Left cardiac atrium (tissue), 4 donors: ENCODE measurements at places on chromosomes 3 and 15.

- DNase-seq = no peak
These were observed 25.6 kb downstream of the KCNH8 start for GRCh38 chr3:19173945-19174344.

DNA sequence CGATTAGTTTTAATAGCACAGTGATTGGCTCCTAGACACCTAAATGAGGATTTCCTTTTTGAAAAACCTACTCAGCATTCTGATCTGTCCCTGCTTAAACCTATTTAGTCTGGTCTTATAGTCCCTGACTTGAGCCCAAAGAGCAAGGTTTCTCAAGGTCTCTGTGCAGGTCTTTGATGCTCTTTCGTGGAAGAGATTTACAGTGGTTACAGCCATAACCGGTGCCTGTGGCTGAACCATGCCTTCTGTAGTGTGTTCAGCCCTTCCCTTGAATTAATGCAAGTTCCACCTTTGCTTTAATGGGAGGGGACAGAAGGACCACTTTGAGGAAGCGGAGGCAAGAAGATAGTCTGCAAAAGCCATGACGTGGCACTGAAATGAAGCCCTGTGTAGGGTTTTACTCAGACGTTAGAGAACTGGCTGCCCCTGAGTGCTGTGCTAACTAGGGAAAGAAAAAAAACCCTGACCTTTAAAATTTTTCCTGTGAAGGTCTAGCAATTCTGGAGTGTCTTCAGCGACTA lies 43.0 kb downstream of the ZBTB38 start:
- no peak for DNase-seq

GRCh38 chr15:25763331-25763751 lies 99.8 kb downstream of the ATP10A start:
- no peak for DNase-seq

DNA sequence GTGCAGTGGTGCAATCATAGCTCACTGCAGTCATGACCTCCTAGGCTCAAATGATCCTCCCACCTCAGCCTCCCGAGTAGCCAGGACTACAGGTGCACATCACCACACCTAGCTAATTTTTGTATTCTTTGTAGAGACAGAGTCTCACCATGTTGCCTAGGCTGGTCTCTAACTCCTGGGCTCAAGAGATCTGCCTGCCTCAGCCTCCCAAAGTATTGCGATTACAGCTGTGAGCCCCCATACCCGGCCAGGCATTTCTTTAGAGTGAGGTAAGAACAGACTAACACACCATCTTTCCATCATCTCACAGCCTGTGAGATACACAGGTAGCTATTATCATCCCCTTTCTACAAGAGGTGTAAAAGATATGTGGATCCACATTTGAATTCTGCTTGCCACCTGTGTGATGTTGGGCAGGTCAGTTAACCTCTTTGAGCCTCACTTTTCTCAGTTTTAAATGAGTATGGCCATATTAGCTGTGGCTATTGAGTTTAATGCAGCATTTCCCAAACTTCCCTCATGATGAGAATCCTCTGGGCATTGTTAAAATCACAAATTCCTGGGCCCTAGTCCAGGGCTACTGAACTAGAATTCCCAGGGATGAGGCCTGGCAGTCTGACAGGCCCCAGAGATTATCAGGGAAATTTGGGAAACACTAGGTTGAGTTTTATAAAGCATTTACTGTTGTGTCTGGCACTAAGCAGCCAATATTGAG lies 46.0 kb downstream of the ANP32A start:
- DNase-seq = peak; percentile 53

GRCh38 chr3:113832477-113833164 lies 6.0 kb upstream of the GRAMD1C start:
- DNase-seq = no peak

DNA sequence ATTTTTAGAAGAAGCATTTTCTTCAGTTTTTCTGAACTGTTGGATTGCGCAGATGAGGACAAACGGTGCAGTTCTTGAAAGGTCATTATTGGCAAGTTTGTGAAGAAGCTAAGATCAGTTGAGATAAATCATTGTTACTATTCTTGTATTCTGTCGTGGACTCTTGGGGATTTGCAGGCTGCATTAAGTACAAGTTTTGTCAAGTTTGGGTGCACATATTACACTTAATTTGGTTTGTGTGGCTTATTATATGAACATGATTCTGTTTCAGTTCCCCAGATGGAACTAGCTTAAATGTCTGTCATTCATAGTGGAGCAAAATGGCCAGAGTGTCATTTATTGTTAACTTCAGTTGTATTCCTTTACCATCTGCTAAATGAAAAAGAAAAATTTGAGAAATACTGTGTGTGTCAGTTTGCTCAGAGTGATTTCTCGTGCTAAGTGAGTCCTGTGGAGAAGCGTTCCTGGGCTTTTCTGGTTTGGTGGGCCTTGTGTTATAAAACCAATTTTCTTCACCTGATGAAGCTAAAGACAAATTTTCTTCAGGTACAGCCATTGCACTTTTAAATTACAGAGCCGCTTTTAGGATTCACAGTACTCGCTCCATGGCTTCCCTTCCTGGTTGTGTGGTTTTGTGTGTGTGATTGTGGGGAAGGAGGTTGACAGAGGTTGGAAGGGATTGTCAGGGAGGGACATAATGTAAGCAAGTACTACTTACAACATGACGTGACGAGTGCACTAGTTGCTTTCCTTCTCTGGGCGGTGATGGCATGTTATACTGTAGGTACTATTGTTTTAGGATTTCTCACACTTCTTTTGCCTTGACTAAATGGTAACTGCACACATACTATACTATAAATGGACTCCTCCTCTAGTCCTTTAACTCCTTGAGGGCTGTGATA lies 1.7 kb downstream of the AKAP13 start:
- no peak for DNase-seq

GRCh38 chr3:134601539-134602439 lies 49.0 kb downstream of the KY start:
- DNase-seq = peak; percentile 36

- no peak for DNase-seq
These were observed 8.8 kb downstream of the TBC1D23 start for GRCh38 chr3:100269410-100270214.

GRCh38 chr3:195900436-195901355 lies 7.7 kb downstream of the TNK2 start:
- DNase-seq = peak; percentile 73

- no peak for DNase-seq
These were observed 161.9 kb upstream of the RGMA start for GRCh38 chr15:93250950-93251349.

DNA sequence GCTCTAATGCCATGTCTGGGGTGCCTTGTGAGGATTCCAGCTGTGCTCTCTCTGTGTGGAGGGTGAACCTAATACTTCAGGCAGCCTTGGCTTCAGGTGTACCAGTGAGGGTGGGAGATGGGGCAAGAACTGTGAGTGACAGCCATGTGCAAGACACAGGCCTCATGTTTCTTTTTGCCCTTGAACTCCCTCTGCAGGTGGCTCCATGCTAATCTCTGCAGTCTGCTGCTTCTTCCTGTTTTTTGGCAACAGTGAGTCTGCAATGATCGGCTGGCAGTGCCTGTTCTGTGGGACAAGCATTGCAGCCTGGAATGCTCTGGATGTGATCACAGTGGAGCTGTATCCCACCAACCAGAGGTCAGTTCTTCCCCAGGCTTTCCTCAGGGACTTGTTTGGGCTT lies 189.3 kb downstream of the SV2B start:
- no peak for DNase-seq

DNA sequence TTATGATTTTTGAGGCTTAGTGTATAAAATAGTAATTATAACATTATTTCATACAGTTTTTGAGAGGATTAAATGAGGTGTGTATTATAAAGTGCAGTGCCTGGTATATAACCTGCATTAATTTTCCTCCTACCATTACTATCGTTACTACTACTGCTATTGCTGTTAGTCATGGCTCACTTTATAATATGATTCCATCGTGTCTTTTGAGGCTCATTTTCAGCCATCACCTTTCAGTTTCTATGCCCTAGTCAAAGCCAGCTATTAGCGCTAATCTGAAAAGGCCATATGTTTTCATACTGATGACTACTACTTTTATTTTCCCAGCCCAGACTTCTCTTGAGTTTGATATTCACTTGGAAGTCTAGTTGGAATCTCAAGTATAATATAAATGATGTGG lies 5.5 kb downstream of the MEF2A start:
- DNase-seq = no peak

DNA sequence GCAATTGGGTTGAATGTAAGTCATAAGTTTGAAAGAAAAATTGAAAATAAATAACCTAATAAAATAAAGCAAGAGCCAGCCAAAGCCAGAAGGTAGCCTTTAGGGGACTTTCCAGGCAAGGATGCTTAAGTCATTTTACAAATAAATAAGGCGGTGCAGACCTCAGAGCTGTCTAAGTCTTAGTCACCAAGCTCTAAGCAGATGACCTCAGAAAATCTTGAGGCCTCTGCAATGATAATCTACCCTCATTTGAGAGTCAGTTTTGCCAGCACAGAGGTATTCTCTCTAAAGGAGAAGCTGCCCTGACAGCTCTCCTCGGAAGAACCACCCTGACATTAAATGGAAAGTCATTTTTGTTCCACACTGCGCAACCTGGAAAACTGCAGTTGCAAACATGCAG lies 113.9 kb downstream of the OXNAD1 start:
- DNase-seq = no peak

GRCh38 chr3:138394156-138394555 lies 40.3 kb upstream of the ESYT3 start:
- no peak for DNase-seq

DNA sequence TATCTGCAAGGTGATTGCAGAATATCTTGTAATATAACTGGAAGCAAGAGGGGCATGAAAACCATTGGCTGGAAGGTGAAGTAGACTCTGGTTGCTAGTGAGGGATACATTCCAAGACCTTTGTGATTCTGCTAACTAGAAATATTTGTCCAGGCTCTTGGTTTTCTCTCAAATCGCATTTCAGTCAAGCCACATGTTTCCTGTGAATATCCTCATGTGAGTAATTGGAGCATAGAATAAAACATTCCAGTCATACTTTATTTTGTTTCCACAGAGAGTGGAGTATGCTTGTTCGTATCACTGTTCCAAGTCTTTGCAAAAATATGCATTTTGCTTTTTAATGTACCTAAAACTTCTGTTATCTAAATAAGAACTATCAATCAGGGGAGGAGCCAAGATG lies 850.0 kb downstream of the EPHA3 start:
- DNase-seq = no peak

DNA sequence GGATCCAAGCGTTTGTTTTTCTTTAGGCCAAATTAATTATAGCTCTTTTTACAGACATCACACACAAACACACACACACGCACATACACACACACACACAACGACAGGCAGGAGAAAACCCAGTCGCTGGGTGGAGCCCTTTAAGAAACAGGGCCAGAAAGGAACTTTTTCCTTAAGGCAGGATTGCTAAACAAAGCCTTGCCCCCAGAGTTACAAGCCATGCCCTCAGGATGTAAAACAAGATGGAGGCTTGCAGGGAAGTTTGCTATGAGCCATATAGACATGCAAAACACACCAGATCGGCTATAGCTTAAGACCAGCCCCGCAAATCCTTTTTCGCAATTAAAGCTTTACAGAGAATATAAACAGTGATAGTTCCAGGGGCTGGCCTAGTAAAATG lies 16.3 kb upstream of the IQCF2 start:
- DNase-seq = no peak

DNA sequence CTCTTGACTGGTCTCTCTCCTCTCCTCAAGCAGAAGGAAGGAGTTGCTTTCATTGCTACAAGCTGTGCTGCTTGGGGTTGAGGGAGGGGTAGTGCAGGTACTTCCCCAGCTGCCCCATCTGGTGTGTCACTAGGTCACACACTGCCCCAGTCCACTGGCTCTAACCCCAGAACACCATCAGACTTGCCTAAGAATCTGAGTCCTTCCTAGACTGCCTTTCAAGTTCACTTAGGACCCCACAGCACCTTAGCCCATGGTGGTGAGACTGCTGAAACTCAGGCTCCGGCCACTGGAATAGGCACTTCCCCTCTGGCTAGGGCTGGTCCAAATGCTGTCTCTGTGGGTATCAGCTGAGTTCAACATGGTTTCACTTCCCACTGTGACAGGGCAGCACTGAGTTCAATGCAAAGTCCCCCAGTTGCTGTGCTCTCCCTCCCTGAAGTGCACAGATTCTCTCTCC lies 279.7 kb upstream of the GOLGA6L4 start:
- no peak for DNase-seq

DNA sequence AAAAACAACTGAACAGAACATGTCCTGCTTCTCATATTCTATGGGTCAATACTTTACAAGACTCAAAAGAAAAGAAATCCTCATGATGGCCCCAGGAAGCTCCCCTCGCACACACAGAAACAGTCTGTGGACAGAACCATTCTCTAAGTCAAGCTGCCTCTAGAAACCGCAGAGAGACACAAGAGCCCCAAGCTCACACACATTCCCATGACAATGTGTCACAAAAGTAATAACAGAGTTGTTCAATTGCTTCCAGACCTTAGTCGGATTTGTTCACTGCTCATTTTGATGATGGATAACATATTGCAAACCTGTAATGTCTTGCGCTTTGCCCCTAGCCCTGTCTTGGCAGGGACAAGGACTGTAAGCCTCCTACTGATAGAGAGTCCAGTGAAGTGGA lies 60.9 kb downstream of the UMPS start:
- no peak for DNase-seq

DNA sequence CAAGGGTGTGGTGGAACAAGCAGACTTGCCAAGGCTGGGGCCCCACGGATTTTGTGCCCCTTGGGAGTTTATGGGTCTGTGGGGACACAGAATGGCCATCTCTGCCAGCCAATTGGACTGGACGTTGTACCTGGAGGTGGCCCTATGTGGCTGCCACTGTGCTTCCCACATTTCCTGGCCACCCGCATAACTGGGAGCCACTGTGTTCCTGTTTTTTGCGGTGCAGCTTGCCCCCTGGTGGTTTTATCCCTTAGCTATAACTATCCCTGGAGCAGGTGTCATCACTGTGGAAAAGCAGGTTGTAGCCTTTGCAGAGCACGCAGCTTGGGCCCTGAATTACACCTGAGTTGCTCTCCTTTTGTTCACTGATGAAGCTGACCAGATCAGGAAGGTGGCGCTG lies 306.3 kb downstream of the ZPLD1 start:
- DNase-seq = no peak

GRCh38 chr15:80449825-80450224 lies 45.6 kb downstream of the ARNT2 start:
- no peak for DNase-seq

- no peak for DNase-seq
These were observed 236.6 kb downstream of the MFSD1 start for GRCh38 chr3:159038405-159038804.

GRCh38 chr3:108672701-108673100 lies 83.2 kb downstream of the DZIP3 start:
- DNase-seq = no peak

DNA sequence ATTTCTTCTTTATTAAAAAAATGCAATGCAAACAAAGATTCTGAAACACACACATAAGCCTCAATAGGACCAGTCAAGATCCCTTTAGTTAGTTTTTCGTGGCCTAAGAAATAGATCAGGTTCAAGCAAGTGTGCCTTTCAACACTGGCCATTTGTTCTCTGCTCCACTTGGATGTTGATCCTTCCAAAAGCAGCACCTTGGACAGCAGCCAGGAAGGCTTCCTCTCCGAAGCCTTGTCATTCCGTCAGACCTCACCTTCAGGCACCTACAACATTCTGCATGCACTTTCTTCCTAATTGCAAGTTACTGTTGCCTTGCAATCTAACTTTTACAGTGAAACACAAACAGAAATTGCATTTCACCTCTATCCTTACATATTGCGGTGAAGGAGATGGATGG lies 155.9 kb upstream of the FEZF2 start:
- peak; percentile 55 for DNase-seq

GRCh38 chr3:14962762-14963161 lies 15.4 kb downstream of the NR2C2 start:
- no peak for DNase-seq

GRCh38 chr3:138768125-138768524 lies 66.6 kb downstream of the PIK3CB start:
- no peak for DNase-seq

- DNase-seq = peak; percentile 78
These were observed 28.0 kb upstream of the LACTB start for GRCh38 chr15:63093486-63094205.
